HEK293T (cell line): ENCODE measurements at places on chromosomes 11 and 22.

DNA sequence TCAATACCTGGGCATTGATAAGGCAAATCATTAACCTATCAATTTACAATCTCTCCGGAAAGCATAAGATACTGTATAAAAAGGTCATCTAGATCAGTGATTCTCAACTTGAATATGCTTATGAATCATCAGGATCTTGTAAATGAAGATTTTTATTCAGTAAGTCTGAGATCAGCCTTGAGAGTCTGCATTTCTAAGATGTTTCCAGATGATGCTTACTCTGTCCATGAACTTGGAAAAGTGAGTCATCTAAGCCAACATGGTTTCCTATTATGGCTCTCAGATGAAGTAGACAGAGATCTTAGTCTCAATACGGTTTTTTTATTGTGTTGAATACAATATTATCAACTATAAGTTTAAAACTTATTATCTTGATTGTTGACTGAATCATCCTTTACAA is 226.4 kb upstream of the KIRREL3 start:
- no peak for DNase-seq

- DNase-seq = no peak
These were observed 79.4 kb downstream of the ATM start for GRCh38 chr11:108302121-108302785.

DNA sequence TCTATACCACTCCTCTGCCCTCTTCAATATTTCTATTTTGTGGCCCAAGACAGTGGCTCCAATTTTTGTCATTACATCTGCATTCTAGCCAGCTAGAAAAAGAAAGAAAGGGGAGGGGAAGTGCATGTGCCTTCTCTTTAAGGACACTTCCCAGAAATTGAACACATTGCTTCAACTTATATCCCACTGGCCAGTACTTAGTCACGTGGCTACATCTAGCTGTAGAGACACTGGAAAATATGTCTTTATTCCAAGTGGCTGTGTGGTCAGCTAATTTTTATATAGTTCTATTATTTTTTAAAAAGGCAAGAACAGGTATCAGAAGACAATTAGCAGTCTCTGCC is 200.4 kb downstream of the SNX19 start:
- DNase-seq = no peak

GRCh38 chr11:70413151-70413550 is 14.8 kb downstream of the CTTN start:
- no peak for DNase-seq

GRCh38 chr11:97610854-97611253 is 1221.0 kb downstream of the JRKL start:
- DNase-seq = no peak

DNA sequence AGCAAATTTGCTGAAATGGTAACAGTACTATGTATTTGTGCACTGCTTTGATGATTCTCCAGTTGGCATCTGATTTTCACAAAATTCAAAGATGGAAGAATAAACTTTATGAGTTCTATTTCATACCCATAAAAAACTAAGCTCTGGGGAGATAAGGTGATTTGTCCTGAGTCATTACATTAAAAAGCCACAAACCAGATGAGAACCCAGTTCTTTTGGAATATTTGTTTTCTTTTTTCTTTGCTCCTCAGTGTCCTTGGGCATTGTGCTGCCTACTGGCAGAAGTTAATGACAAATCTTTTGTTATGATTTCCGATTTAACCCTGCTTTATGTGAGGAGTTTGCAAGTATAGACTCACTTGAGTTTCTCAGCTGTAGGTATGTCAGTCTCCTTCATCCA is 45.4 kb upstream of the AMOTL1 start:
- DNase-seq = no peak

DNA sequence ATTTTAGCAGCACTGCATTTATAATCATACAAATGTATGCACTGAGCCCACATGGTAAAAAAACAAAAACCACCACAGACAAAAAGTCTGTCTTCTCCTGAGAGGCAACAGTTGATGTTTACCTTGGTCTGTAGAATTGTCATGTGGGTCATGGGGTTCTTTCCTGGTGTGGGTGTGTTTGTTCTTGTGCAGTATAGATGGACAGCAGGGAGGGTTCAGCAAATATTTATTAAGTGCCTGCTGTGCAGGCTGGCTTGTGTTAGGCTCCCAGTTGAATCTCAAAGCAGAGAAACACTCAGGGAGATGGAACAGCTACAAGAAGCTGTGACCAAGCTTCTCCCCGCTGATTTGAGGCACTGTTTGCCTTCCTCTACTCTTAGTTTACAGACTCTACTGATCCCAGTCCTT is 82.2 kb downstream of the PISD start:
- DNase-seq = no peak

- DNase-seq = no peak
These were observed 23.8 kb downstream of the KCNQ1 start for GRCh38 chr11:2468363-2469235.

DNA sequence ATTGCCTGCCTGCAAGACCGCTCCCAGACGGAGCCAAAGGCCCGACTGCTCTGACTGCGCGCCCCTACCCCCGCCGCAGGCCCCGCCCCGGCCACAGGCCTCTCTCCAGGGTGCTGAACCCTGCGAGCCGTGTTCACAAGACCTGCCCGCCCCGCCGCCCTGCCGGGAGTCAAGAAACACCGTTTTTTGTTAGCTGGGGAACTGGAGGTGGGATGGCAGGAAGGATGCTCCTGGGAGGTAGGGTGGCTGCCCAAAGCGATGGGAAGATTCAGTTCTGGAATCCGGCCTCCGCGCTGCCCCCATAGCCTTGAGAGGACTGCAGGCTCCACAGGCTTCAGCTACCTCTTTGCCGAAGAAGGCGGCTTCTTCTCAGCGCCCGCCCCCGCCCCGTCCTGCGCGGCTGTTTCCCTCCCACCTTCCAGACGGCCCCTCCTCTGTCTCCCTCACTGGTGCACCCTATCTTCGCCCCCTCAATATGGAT is 2.7 kb upstream of the PDE2A start:
- DNase-seq = peak; percentile 82

DNA sequence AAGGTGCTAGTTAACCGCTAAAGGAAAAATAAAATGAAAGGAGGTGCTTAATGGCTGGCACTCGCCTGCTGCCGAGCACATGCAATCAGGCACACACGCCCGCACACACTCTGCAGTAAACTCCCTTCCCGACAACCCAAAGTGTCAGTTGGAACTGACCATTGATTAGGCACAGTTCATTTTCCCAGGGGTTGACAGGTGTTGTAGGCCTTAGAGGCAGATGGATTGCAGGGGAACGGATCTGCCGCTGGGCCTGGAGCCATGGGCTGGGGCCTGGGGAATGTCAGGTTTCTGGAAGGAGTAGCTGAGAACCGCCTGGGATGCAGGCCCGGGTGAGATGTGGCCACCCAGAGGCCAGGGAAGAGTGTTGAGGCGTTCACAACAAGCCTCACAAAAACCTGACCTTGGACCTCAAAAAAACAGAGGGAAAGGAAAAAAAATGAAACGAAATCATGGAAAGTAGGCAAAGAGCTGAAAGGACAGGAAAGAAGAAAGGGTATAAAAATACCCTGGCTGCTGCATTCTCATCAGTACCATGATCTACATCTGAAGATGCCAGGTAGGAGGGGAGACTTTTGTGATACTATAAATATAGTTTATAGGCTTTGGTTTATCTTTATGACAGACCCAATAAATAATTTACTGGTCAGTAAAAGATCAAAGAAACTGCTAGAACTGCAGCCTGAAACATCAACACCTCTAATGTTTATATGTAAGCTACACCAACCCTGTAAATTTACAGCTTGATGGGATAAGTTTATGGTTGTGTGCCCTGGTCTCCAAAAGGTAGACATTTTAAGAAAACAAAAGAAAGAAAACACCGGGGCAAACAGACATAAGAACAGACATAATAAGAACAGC is 313.4 kb downstream of the BUD13 start:
- DNase-seq = peak; percentile 42

GRCh38 chr22:23859201-23859600 is 1.5 kb downstream of the SLC2A11 start:
- no peak for DNase-seq

GRCh38 chr11:9397746-9398680 is 13.6 kb downstream of the IPO7 start:
- DNase-seq = no peak

DNA sequence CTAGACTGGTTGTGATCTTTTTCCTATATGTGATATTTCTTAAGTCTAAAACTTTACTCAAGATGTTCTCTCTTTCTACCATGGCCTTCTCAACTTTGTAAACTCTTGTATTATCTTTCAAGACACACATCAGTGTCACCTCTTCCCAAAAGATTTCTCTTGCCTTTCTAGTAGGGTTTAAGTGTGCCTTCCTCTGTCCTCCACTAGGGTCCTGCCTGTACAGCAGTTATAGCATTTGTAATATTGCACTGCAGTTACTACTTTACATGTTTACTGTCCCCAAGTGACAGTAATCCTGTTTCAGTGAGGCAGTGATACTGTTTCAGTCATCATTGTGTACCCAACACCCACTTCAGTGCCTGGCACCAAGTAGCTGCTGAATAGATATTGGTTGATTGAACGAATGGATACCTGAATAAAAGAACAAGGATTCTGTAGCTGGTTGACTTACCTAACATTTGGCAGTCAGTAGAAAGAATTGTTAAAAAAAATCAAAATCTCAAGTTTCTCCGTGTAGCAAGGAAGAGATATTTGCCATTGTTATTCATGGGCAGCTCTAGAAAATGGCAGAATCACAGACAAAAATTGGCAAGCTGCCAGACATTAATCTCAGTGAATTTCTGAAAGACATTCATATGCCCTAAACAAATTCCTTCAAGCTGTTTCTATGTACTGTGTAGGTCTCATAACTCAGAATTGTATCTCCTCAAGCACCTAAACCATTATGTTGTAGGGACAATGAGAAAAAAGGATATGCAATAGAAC is 79.4 kb downstream of the RBMXL2 start:
- DNase-seq = no peak

GRCh38 chr11:126129727-126130671 is 67.3 kb upstream of the CDON start:
- DNase-seq = no peak

GRCh38 chr11:7531011-7531410 is 17.2 kb downstream of the PPFIBP2 start:
- no peak for DNase-seq

- DNase-seq = no peak
These were observed 53.3 kb upstream of the PRDM11 start for GRCh38 chr11:45092901-45093760.

DNA sequence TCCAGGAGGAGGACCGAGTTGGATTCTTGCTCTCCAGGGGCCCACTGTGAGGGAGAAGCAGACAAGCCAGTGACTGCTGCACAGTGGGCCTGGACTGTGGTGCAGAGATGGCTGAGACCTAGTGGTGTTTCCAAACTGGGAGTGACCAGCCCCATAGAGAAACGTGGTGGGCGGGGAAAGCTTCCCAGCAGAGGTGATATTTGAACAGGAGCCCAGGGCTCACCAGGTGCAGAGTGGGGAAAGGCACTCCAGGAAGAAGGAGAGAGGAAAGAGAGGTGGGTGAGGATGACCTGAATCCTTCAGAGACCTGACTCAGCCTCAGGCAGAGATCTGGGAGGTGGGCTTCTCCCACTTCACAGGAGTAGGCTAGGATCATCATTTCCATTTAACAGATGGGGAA is 52.1 kb upstream of the RASD2 start:
- no peak for DNase-seq

DNA sequence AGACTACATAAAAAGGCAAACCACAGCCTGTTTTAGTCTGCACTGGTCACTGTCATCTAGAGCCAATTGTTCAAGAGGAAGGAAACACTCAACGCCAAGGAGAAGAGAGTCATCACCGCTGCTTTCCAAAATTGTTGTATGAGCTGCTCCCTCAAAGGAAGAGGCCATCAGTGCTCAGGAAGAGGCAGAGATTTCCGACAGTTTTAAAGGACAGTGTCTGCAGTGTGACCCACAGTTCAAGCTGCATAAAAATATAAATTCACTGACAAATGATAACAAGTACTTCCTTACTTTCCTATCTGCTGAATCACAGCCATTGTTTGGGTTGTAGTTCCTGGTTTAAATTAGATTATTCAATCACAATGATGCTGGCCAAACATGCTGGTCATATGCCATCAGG is 16.4 kb downstream of the PRCP start:
- no peak for DNase-seq
